ENCODE measurements at places on chromosomes 1 and 21. TPM values are rescaled to one million over a fixed set of nuclear protein-coding genes. Genes with fewer than 3 reads are reported as not detected.

- DNase-seq, result no peak
Observed at GRCh38 chr1:80891871-80892270, 908.9 kb upstream of the ADGRL2 start.

The LEFTY1 gene
- total RNA-seq, result not detected

GRCh38 chr1:1796466-1796865 is 18.2 kb upstream of the NADK start:
- no peak for DNase-seq

- DNase-seq, result no peak
Observed at GRCh38 chr1:31423418-31423947, 10.5 kb downstream of the SERINC2 start.

- DNase-seq, result peak; percentile 17
Observed at GRCh38 chr1:84272401-84272800, 29.1 kb upstream of the SAMD13 start.

- DNase-seq, result no peak
Observed at GRCh38 chr21:42150474-42151085, 68.4 kb upstream of the ABCG1 start.

DNA sequence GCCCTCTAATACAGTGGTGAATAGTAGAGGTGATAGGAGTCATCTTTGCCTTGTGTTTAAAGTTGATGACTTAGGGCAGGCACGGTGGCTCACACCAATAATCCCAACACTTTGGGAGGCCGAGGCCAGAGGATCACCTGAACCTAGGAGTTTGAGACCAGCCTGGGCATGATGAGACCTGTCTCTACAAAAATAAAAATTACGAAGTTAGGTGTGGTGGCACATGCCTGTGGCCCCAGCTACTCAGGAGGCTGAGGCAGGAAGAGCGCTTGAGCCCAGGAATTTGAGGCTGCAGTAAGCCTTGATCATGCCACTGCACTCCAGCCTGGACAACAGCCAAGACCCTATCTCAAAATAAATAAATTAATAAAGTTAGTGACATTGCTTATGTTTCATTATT is 26.6 kb downstream of the CAPZA1 start:
- DNase-seq, result no peak

DNA sequence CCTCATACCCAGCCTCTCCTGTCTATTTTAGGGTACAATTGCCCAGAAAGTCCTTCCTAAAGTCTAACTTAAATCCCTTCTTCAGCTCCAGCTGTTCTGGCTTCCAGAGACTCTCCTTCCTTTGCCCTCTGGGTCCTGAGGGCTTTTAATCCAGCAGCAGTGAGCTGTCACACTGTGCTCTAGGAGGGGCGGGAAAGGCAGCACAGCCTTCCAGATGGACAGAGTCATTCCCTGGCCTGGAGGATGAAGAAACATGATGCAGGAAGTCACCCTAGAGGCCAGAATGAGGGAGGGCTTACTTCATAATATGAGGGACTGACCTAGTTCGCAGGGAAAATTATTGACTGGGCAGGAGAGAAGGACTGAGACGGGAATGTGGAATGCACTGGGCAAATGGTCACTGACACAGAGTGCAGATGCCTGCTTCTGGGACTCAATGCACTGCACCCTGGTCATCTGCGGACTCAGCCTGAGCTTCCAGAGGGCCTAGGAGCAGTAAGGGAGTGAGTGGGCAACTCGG is 1.3 kb downstream of the SH2D2A start:
- DNase-seq, result peak; percentile 75

The LCE1A gene
- total RNA-seq, result not detected

DNA sequence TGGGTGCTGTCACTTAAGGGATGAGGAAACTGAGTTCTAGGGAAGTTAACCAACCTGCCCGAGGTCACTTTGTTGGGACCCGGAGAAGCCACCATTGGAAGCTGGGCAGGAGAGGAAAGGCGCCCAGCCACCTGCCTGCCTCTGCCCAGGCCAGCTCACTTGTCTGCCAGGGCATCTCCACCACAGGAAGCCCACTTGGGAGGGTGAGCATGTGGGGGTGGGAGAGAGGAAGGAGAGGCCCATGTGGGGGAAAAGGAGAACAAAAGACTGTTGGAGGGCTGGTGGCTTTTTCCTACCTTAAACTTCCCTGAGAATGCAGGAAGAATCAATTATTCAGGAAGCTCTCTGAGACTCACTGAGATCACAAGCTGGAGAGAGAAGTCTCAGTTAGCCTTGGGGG is 43.8 kb upstream of the SELENON start:
- no peak for DNase-seq

The CELA2A gene
- not detected for total RNA-seq

- DNase-seq, result peak; percentile 43
Observed at GRCh38 chr21:30194701-30195299, 21.1 kb downstream of the CLDN8 start.

DNA sequence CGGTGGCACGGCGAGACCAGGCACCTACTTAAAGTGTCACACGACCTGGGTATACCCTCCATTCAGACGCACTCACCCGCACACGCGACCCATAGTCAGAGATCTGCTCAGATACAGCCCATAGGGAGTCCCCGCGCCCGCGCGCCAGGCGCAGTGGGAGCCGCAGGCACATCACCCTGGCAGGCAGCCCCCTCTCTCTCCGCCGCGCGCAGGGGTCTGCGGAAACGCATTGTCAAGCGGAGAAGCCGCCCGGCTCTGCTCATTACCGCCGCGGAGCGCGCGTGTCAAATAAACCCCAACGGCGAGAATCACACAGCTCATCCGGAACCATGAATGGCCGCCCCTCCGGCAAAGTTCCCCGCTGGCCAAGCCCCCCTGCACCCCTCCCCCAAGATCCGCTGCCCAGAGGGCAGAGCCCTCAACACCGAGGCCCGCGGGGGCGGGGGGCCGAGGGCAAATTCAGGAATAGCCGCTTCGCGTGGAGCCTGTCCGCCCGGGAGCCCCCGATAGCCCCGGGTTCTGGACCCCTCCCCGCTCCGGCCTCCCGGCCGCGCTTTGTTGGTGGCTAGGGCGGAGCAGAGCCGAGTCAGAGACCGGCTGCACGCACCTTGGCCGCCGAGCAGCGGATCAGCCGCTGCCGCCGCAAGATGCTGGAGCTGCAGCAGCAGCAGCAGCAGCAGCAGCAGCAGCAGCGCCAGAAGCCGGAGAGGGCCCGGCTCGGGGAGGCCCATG is 522 bp downstream of the LRP8 start:
- peak; percentile 53 for DNase-seq

- DNase-seq, result no peak
Observed at GRCh38 chr1:169117599-169117998, 11.1 kb downstream of the ATP1B1 start.

- no peak for DNase-seq
Observed at GRCh38 chr21:39153373-39153772, 29.9 kb downstream of the PSMG1 start.

The PDZK1 gene
- not detected for total RNA-seq

DNA sequence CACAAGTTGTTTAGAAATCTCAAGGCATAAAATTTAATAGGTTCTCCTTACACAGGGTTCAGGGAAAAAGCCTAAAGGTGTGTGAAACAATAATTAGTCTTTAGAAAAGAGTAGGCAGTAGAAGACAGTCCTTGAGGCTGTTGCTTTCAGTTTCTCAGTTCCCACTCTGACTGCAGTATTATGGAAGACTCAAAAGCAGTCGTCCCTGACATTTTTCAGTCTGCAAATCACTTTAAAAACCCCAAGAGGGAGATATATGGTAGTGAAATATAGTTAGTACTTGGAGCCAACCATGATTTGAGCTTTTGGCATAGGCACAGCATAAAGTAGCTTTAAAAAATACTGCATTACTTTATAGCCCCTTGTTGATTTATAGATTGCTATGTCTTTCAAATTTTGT is 299.7 kb downstream of the OLFM3 start:
- DNase-seq, result no peak

DNA sequence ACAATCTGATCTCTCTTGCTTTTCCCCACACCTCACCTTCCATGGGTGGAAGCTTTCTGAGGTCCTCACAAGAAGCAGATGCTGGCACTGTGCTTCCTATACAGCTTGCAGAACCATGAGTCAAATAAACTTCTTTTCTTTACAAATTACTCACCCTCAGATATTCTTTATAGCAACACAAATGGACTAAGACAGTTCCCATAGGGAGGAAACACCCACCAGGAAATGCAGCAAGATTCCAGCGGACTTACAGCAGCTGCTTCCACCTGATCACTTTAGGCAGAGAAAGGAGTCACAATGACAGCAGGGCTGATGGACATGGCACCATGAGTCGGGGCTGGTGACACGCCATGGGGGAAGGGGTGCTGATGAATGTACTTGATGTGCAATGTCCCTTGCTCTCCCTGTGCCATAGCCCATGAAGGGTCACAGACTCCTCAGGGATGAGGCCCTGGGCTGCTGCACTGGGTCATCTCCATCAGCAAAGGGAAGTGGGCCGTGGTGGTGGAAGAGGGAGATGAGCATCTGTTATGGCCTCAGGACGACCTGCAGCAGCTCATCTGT is 53.9 kb downstream of the PRSS38 start:
- no peak for DNase-seq

- DNase-seq, result peak; percentile 13
Observed at GRCh38 chr1:96596226-96596922, 125.2 kb upstream of the PTBP2 start.

DNA sequence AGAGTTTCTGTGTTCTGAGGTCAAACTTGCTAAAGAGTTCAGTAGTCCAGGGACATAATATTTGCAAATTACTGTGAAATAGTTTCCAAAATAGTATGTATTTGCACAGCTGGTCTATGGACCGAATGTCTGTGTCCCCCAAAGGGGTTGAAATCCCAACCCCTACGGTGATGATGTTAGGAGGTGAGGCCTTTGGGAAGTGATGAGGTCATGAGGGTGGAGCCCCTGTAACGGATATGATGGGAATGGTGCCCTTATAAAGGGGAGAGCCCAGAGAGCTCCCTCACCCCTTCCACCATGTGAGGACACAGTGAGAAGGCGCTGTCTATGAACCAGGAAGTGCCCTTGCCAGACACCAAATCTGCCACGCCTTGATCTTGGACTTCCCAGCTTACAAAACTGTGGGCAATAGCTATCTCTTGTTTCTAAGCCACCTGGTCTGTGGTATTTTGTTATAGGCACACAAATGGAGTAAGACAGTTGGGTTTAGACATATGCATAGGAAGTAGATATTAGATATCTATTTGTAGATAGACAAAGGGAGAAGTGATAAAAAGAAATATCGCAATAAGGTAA is 21.7 kb downstream of the RNF187 start:
- no peak for DNase-seq

DNA sequence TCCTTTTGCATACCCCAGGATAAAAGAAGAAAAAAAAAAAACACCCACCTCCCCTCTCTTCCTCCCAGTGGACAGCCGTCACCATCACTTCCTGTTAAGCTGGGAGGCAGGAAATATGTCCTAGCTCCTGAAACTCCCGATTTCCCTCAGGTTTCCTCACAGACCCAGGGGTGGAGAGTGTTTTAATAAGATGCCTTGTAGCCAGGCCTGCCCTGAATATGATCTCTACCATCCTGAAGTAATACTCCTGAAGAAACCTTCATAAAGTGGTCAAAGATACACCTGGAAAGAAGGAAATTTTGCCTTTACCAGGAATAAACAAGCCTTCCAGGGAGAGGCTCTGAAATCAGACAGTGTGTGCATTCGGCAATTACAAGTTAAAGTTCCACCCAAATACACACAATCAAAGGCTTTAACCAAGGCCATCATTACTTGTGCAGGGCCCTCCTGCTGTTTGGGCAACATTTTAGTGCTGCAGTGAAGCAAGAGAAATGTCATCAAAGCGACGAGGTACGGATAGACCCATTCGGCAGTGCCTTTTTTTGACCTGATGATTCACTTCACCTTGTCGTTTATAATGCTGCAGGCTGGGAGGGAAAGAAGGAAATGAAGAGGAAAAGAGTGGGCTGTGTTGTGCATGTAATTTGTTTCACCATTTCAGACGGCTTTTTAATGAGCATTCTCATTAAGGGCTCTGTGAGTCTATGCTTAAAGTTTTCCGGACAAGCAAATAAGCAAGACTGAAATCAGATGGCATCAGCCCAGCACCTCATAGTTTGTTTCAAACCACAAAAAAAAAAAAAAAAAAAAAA is 41.0 kb upstream of the RASAL2 start:
- no peak for DNase-seq

The SELENON gene
- total RNA-seq, result 29.5 TPM

DNA sequence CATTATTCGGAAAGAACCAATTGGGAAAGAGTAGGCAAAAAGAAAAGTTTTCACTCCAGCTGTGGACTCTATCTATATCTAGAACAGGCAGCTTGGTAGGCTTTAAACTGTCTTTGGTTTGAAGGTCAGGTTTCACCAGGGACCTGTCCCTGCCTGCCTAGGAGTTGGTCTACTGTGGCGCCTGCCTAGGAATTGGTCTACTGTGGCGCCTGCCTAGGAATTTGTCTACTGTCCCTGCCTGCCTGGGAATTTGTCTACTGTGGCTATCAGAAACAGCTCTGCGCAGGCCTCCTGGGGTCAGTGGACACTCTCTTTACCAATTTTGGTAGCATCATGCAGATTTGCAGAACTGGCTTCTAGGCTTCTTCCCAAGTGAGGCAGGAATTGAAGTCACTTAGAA is 13.8 kb downstream of the USP25 start:
- no peak for DNase-seq

DNA sequence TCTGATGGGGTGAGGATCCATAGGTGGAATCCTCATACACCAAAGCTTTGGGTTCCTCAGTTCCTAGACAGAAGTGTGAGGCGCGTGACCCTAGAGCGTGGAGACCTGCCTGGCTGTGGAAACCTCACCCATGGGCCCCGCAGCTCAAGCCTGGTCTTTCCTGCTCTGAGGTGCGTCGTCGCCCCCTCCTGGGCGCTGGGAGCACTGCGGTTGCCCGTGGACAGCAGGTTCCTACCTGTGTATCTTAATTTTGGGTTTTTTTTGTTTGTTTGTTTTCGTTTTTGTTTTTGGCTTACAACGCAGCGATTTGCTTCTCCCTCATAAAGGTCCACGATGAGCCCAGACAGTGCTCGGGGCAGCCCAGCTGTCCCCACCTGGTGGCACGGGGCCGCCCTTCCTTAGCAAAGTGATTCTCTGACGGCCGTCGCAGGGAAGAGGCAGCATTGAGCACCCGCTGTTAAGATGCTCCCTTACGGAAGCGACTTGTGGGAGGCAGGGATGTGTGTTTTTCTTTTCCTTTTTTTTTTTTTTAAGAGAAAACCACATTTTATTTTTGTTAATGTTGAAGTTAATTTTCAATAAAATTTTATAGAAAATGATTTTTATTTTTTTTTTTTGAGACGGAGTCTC is 36.5 kb upstream of the TRAPPC10 start:
- DNase-seq, result peak; percentile 83

The LCE3E gene
- not detected for total RNA-seq

DNA sequence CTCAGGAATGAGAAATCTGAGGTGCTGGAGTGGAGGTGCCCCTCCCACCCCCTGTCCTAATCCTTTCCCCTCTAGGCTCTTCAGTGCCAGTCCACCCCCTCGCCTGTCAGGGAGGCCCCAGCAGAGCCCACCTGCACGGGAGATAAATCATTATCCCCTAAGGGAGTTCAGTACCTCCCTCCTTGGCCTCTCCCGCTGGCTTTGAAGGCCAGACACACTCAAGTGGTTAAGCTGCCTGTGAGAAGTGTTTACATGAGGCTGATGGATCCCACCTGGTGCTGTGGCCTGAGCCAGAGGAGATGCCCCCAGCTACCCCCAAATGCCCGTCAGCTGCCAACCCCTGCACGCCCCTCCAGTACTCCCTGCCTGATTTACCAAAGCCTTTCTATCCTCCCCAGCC is 3.7 kb downstream of the RSPO1 start:
- DNase-seq, result peak; percentile 35
